ENCODE measurements at places on chromosomes 4 and X.
A peak's percentile ranks its signal among the peaks of the same experiment; 100 is the strongest.

DNA sequence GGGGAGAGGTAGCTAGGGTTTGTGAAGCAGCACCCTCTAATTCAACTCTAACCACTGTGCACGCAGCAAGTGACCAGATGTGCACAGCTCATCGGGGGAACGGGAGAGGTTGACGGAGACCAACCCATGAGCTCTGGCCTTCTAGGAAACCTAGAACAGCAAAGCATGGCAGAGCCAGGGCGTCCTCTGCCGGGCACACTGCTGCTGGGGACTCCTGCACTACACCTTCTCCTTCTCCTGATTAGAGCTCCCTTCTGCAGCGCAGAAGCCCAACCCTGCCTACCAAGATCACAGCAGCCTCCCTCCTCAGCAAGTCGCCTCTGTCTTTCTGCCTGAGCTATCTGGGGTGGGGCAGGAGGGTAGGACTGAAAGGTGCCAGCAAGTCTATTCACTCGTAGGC, 252.3 kb upstream of the PSAPL1 start:
- DNase-seq: no peak

DNA sequence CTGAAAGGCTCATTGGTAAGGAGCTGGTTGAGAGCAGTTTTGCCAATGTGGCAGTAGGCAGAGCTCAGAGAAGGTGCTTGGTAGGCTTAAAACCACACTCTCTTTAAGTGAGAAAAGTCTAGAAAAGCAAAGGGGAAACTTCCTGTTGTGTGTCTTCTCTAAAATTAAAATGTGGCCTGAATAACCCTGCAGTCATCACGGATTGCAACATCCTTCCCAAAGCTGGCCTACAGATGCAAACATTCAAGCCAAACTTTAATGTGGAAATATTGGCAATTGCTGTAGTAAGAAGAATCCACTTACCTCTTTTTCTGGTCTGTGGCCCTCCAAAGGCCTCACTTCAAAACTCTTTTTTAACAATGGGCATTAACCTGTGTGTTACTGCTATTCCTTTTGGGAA, 348.5 kb downstream of the OPHN1 start:
- no peak for DNase-seq

DNA sequence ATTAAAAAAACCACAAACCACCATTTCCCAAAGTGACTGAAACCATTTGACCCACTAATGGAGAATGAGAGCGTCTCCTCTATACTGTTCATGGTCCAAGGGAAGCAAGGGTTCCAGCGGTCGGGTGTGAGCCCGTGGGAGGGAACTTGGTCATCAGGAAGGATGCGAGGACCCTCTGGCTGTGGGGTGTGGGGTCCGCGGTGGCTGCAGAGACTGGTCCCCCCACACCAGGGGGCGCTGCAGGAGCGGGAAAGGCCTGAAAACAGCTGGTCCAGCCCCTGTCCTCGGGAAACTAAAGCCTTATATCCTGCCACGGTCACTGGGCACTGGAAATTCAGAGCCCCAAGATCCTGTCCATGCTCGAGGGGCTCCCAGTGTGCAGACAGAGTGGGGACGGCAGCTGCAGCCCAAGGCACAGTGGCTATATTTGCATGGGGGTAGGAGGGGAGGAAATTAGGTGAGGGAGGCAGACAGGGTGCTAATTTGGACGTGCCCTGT, 4.3 kb downstream of the BLOC1S4 start:
- DNase-seq: peak; percentile 71

- no peak for DNase-seq
Measured at GRCh38 chr4:142331132-142331531, 515.0 kb downstream of the INPP4B start.

DNA sequence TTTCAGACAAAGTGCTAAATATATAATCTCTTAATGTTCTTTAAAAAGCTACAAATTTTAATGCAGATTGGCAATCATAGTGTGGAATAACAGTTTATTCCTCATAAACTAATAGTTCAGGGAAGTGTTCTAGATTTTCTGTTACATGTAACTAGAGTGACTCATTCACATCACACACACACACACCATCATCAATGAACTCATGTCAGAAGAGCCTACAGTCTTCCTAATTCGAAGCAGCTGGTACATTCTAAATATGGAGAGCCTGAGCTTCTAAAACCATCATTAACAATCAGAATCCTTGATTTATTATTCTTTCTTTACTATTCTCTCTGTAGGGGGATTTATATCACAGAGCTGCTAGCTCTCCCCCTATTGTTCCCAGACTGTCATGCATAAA, 49.6 kb downstream of the DKK2 start:
- DNase-seq: no peak

DNA sequence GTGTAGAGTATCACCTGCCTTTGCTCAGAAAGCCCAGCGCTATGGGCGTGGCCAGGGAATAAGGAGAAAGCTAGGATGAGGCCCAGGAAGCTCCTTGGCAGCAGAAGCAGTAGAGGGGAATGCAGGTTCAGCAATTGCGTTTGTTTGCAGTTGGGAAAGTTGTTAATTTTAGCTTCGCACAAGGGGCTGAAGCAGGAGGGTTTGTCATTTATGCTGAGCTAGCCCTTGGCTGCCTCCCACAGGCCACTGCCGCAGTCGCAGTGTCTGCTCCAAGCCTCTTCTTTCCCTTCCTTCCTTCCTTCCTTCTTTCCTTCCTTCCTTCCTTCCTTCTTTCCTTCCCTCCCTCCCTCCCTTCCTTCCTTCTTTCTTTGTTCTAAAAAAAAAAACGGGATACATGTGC, 21.5 kb downstream of the FRMPD3 start:
- DNase-seq: no peak

- no peak for DNase-seq
Measured at GRCh38 chr4:132387060-132387459, 762.0 kb upstream of the PCDH10 start.

GRCh38 chrX:23185951-23186350, 148.7 kb upstream of the PTCHD1 start:
- DNase-seq: no peak

- DNase-seq: no peak
Measured at GRCh38 chrX:69896046-69896445, 153.7 kb downstream of the AWAT2 start.

- no peak for DNase-seq
Measured at GRCh38 chr4:520683-521023, 21.6 kb downstream of the PIGG start.

DNA sequence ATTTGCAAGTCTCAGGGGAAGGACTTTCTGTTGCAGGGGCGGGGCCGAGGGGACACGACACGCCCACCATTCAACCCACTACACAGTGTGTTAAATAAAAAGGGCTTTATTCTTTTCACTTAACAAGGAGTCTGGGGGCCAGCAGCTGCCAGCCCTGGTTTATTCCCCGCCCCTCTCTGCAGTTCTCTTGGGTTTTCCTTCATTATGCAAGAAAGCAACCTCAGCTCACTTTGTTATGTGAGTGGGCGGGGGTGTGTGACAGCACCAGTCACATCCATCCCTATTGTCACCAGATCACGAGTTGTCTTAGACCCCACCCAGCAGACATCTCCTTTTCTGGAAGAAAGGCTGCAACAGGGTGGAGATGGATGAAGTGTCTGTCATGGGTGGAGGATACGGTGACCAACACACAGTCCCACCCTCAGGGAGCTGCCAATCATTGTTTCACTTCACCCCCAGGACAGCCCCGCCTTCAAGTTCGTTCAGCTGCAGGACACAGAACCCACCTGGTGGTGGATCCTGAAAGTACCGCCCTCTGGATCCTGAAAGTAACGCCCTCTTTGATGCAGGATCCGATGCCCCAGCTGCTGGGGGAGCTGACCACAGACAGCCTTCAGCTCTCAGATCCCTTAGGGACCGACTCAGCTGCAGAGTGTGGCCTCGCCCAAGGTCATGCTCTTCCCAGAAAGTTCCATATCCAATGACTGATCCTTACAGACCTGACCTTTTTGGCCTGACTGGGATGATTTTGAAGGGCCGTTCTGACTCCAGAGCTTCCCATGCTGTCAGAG, 79.6 kb downstream of the SMIM20 start:
- no peak for DNase-seq

- no peak for DNase-seq
Measured at GRCh38 chrX:86148594-86148993, 343 bp downstream of the DACH2 start.

GRCh38 chrX:5965406-5965805, 263.3 kb downstream of the NLGN4X start:
- DNase-seq: no peak

- no peak for DNase-seq
Measured at GRCh38 chr4:114312338-114312737, 286.3 kb upstream of the UGT8 start.

- DNase-seq: no peak
Measured at GRCh38 chrX:43735534-43735933, 79.4 kb downstream of the MAOA start.

- no peak for DNase-seq
Measured at GRCh38 chr4:40606239-40606767, 23.4 kb downstream of the RBM47 start.

- no peak for DNase-seq
Measured at GRCh38 chr4:762211-763190, 56.9 kb downstream of the PCGF3 start.

DNA sequence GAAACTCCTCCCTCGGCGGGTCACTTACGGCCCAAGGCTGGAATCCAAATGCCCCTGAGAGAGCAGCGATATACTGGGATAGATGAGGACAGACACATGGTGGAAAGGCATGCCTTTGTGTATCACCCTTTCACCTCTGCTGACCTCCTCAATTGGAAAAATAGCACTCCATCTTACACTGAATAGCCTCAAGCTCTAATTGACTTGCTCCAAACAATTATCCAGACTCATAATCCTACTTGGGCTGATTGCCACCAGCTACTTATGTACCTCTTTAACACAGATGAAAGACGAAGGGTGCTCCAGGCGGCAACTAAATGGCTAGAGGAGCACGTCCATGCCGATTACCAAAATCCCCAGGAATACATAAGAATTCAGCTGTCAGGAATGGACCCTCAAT, 1142.2 kb downstream of the ARAP2 start:
- DNase-seq: no peak

DNA sequence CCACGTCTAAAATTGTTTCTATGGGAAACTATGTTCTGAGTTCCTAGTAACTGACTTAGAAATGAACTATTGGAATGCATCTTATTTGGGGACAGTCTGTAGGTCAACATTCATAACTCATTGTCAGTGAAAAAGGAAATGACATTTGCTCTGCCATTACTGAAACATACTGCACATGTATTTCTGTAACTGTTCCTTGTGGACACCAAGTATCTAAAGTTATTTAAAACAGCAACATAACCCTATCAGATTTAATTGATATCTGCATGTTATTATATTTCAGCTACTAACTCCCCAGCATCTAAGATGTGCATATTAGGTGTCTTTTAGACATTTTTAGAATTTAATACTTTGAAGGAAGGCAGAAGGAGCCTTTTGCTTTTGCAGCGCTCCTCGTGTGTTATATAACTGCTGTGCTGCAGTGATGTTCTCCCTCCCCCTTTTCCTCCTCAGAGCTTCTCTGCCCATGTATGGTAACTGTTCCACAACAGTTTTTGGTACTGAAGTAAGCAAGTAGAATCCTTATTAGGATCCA, 37.2 kb upstream of the TMEM131L start:
- peak; percentile 27 for DNase-seq

- DNase-seq: no peak
Measured at GRCh38 chr4:184897895-184898294, 72.1 kb upstream of the ACSL1 start.

DNA sequence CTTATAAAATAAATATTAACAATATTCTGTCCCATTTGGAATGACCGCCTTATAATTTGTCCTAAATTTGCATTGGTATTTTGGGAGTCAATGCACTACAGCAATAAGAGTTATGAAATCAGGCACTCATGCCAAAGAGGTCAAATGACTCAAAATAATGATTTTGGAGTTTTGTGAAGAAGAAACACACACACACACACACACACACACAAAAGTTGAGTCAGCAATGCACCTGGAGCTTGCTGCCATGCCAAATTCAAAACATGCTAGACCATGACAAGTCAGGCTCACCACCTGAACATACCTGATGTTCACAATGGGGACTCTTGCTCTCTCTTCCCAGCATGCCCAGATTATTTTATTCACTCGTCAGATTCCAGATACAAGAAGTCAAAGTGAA, 56.7 kb downstream of the PROM1 start:
- DNase-seq: no peak

GRCh38 chr4:102543030-102543928, 42.1 kb downstream of the NFKB1 start:
- DNase-seq: no peak

- DNase-seq: no peak
Measured at GRCh38 chrX:149858592-149858991, 22.4 kb upstream of the MAGEA8 start.

DNA sequence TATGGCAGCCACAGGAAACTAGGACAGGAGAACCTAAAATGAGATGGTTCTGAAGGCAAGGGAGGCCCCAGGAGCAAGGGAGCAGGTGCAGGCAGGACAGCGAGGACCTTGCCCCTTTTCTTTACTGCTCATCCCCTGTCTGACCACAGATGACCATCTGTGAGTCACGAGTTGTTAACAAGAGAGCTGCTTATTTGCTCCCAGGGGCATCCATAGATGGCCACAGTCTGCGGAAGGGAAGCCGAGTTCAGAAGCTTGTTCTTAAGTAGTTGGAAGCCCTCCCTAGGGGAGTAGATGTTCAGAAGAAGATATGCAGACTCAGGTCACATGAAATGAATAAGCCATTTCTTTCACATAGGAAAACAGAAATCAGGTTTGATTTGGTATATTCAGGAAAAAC, 69.4 kb downstream of the EVC2 start:
- DNase-seq: no peak

DNA sequence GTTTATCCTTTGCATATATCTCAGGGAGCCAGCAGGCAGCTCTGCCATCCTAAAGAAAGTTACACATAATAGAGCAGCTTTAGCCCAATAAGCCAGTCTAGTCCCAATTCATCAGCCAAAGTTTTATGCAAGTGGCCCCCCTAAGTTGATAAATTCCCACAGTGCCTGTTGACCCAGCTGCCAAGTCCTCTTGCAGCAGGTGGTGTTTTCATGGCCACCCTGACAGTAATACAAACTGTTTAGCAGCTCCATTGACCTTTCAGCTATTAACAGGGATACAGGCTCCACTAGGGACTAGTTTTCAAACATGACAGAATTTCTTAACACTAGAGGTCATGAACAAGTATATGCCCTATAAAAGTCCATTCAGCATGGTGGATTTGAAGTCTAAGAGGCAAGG, 77.5 kb downstream of the HHIP start:
- no peak for DNase-seq

DNA sequence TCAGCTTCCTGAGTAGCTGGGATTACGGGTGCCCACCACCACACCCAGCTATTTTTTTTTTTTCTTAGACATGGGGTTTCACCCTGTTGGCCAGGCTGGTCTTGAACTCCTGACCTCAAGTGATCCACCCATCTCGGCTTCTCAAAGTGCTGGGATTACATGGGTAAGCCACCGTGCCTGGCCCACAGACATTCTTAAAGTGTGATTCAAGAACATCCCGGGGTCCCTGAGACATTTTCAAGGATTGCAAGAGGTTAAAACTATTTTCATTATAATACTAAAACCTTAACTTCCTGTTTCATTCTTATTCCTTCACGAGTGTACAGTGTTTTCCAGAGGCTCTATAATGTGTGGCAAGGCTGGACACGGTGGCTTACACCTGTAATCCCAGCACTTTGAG, 318.7 kb downstream of the CAMK2D start:
- DNase-seq: no peak

Data from CD4-positive, alpha-beta memory T cell (primary cell).